ENCODE measurements at places on chromosomes 3 and 15.

DNA sequence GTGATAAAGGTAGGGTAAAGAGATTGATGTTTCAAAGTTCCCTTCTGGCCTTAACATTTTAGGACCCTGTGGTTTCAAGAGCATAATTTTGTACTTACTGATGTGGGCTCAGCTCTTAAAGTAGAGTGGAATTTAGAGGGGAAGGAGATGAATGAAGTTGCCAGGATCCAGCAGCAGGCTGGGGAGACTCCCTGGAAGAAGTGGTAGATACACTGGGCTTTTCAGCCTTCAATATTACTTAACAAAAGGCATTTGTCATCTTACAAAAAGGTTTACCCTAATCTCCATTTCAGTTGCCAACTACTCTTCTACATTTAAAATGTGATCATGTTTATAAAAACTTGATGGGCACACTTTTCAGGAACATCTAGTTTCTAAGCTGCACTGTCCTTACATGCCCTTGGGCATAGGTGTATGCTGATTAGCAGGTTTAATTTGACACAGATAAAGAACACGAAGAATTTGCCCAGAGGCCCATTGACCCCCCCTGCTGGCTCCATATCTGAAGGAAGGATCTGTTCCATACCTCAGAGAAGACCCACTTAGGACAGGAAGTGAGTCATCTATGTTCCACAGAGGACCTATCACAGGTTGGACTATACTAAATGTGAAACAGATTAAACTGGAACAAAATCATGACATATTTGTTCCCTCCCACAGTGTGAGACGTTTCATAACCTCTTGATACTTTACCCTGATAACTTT, 93.0 kb upstream of the LPP start:
- DNase-seq = peak; percentile 44

DNA sequence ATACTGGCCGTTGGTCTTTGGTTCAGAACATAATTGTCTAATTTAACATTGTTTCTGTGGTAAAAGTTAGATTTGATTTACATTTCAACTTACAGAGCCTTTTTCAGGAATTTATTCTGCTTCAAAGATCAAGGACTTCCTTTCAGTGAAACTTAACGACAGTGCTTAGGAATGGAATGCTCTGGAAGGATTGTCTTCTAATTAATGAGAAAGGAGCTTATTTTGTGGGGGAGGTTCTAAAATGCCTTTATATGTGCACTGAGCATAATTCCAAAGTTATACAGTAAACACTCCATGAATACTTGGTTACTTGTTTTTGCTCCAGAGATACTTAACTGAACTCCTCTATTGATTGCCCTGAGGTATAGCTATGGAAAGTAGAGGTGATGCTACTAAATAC, 75.7 kb downstream of the CACNA1D start:
- no peak for DNase-seq

GRCh38 chr15:99282586-99282985, 31.3 kb downstream of the LRRC28 start:
- DNase-seq = no peak

- no peak for DNase-seq
Measured at GRCh38 chr15:94052711-94053110, 178.7 kb upstream of the MCTP2 start.

DNA sequence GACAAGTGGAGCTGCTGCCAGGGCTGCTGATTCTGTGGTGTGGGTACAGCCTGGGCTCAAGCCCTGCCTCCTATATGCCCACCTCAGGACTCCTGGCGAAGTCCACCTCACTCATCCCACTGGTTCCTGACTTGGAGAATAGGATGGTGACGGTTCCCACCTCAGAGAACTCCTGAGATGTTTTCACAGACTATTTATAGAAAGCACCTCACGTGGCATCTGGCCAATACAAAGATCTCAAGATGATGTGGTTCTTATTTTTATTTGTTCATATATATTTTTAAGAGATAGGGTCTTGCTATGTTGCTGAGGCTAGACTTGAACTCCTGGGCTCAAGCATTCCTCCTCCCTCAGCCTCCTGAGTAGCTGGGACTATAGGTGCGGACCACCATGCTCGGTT, 236.9 kb upstream of the BHLHE40 start:
- DNase-seq = no peak

DNA sequence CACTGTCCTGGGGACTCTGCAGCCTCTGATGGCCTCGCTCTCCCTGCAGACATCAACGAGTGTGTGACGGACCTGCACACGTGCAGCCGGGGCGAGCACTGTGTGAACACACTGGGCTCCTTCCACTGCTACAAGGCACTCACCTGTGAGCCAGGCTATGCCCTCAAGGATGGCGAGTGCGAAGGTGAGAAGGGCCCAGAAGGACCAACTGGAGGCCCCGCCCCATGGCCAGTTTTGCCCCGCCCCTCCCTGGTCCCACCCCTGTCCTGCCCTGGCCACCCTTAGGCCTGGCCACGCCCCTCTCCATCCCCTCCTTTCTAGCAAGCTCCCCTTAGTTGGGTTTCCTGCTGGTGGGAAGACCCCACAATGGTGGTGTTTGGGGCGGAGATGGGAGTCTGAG, 77.5 kb downstream of the FBLN2 start:
- DNase-seq = no peak

DNA sequence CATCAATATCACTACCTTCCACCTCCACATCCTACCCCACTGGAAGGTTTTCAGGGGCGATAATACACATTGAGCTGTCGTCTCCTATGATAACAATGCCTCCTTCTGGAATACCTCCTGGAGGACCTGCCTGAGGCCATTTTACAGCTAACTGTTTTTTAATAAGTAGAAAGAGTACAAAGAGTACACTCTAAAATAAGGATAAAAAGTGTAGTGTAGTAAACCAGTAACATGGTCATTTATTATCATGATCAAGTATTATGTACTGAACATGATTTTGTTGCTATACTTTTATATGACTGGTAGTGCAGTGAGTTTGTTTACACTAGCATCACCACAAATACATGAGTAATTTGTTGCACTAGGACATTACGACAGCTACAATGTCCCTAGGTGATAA, 46.6 kb upstream of the SSR3 start:
- DNase-seq = no peak

GRCh38 chr15:59609730-59610712, 1.6 kb upstream of the GCNT3 start:
- DNase-seq = no peak

DNA sequence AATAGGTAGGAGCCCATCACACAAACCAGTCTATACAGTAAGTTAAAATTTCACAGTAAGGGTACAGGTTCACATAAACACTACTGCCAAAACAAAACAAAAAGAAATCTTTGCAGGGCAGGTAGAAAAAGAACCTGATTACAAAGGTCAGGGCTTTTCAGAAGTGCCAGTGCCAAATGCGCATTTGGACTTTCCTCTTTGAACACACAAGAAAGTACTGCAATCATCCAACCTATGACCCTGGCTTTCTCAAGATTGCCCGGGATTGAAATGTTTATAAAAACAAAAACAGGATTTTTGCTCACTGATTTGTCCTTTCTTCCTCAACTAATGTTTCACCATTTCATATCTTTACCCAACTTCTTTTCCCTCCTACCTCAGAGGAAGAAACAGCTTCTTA, 47.4 kb downstream of the CBLB start:
- no peak for DNase-seq

- DNase-seq = no peak
Measured at GRCh38 chr15:96374499-96374898, 44.0 kb downstream of the NR2F2 start.

- DNase-seq = no peak
Measured at GRCh38 chr15:72197041-72197459, 537 bp downstream of the GRAMD2A start.

GRCh38 chr3:164451072-164451910, 627.0 kb downstream of the SI start:
- no peak for DNase-seq

- no peak for DNase-seq
Measured at GRCh38 chr3:95464346-95464745, 1350.0 kb upstream of the EPHA6 start.

GRCh38 chr3:52225452-52226228, at the start of gene TLR9:
Gene TLR9, minus strand, starts transcription at chr3:52225645. Its CDS starts 116 bp downstream, at chr3:52225529.
- DNase-seq = no peak

GRCh38 chr3:71580636-71581456, 2.7 kb downstream of the FOXP1 start:
- no peak for DNase-seq

- no peak for DNase-seq
Measured at GRCh38 chr15:94259121-94259751, 27.9 kb downstream of the MCTP2 start.

GRCh38 chr15:74220475-74221248, 15.5 kb upstream of the CCDC33 start:
- no peak for DNase-seq

DNA sequence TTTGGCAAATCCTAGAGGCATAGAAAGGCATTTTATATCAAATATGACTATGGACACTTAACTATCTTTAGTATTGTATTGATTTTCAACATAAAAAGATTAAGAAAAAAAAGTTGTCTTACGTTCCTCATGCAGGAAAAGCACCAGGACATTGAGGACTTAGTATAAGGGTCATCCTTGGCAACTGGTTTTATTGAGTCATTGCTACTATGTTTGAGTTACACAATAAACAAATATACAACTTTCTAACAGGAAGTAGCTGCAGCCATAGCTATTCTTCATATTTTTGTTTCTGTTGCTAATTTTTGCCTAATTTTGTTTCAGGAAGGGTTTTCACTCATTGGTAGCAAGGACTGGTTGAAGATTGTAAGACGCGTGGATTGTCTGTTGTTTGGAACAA, 93.0 kb downstream of the NPTN start:
- DNase-seq = no peak

DNA sequence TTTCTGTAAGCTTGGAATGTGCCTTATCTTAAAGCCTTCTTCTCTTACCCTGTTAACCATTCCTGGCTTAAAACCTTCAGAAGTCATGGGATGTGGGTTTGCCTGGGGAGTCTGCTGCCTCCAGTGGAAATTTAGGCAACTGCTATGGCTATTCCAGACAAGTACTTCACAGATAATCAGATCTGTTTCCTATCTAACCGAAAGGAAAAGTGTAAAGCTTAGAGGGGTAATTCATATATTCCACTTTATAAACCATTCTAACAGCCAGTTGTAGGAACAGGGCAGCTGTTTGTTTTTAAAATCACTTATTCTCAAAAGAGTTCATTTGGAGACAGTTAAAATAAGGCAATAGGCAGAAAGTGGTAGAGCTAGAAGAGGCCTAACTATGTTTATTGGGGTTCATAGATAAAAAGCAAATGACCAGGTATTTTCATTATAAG, 219.9 kb downstream of the TCF12 start:
- no peak for DNase-seq

- peak; percentile 35 for DNase-seq
Measured at GRCh38 chr15:60649845-60650548, 171.1 kb upstream of the ICE2 start.

DNA sequence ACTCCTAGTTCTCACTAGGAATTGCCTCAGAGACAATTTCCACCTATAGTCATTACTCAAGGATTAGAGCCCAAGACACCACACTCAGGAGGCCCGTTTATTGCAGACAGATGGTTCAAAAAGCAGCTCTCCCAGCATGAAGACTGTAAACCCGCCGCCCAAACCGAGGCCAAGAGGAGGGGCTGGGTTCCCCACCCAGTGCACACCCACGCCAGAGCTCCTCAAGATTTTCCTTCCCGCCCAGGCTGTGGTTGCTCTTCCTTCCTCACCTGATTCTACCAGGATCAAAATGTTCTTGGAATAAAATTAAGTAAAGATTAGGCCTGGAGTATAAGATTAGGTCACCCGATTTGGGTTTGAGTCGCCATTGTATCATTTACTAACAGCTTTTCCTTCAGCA, 364.4 kb downstream of the MECOM start:
- DNase-seq = no peak

DNA sequence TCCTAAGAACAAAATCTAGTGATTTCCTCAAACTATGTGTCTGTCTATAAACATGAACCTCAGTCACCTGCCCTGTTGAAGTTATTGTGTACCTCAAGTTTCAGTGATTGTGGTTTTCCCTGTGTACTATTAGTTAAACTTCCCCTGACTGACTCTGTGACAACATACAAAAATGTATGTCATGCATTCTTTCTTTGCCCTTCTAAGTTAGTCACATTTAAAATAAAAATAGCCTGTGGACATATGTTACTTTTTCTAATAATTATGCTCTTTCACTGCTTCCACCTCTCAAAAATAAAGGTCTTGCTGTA, 29.8 kb downstream of the EPHA6 start:
- DNase-seq = no peak

DNA sequence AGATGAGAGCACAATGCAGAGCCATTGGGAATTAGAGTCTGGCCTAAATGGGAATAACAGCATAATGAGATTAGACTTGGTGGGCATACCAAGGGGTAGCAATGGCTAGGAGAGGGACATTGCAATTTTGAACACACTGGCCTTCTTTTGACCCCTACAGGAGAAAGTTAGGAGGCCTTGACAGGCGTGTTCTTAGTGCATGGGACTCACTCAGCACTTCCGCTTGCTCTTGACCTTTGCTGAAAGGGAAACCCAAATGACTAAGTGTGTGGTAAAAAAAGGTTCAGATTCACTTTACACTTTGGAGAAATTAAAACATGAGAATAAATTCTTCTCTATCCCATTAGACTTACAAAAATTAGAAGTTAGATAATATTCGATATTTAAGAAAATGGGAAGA, 317.4 kb downstream of the DIPK2A start:
- no peak for DNase-seq

- DNase-seq = no peak
Measured at GRCh38 chr15:57537488-57538264, 54.0 kb upstream of the MYZAP start.

DNA sequence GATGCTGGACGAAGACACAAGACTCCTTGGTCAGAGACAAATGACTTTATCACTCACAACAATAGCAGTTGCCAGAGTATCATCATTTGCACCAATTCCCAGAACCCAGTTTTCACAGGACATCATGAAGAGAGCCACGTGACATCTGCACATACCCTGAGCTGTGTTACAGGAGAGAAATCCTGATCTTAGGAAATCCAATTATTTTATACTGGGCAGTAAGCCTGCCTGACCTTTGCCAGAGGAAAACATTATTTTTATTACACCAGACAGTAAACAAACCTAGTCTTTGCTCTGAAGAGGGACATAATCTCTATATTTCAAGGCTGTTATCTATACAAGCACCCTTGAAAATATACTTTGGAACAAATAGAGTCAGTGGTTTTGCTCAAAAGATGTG, 77.4 kb downstream of the ZBBX start:
- DNase-seq = no peak

- DNase-seq = no peak
Measured at GRCh38 chr15:62698646-62699045, 343.9 kb upstream of the TPM1 start.

DNA sequence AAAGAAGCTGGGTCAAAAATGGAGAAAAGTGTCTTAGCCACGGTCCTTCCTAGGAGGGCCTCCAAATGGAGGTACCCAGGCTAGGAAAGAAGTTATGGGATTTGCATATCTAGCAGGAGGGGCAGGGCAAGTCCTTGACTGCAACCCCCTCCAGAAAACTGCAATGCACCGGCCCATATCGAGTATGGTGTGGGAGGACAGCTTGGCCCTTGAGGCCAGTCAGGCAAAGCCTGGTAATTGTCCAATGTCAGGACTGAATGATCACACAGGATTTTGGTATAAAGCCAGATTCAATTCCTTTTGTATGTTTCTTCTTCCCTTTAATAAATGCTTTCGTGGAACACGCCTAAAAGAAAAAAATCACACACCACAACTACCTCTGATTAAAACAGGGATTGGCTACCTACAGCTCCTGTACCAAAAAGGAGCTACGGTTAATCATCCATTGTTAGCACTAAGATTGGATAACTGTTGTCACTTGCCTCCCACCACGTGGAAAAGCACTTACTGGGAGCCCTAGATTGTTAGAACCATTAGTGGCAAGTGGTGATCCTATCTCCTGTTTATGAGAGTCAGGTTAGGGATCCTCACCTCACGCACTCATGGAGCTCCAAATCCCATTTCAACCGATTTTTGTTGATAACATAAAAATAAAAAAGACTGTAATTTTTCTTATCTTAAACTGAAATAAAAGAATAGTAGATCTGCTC, 1.2 kb downstream of the ZNF770 start:
- no peak for DNase-seq
